Psoas muscle (tissue), 8 donors: ENCODE measurements at places on chromosomes 1 and 21. TPM values are rescaled to one million over a fixed set of nuclear protein-coding genes. Genes with fewer than 3 reads are reported as not detected.
A peak's percentile ranks its signal among the peaks of the same experiment; 100 is the strongest.

GRCh38 chr1:212315184-212315583, 30.0 kb downstream of the PPP2R5A start:
- no peaks in the 10 kb centered on the region for H3K27me3 ChIP-seq
- H3K4me1 ChIP-seq: peaks cover 58% of the 10 kb centered on the region
- no peak overlapping the region for H3K4me3 ChIP-seq
- H3K36me3 ChIP-seq: no peaks in the 10 kb centered on the region

DNA sequence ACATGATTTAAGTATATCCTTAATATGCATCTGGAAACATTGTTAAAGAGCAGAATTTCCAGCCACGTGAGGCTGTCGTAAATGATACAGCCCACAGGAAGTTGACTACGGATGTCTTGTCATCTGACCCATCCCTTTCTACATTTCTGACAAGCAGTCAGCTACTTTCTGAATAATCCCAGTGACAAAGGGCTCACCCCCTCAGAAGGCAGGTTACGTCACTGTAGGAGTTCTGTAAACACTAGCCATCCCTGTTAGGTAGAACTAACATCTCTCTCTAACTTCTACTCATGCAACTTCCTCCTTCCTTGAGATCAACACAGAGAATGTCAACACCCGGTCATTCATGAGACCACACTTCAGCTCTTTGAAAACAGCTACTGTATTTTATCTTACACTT, 259.2 kb downstream of the GREM2 start:
- DNase-seq: no peak
- no peaks in the 10 kb centered on the region for H3K4me1 ChIP-seq
- H3K36me3 ChIP-seq: no peaks in the 10 kb centered on the region
- H3K27me3 ChIP-seq: no peaks in the 10 kb centered on the region

GRCh38 chr1:223479718-223480425, 86.7 kb downstream of the CCDC185 start:
- no peak overlapping the region for H3K4me3 ChIP-seq
- peaks cover 5% of the 10 kb centered on the region for H3K27me3 ChIP-seq
- H3K27ac ChIP-seq: no peak overlapping the region

GRCh38 chr1:179591253-179591591, 410 bp upstream of the TDRD5 start:
- no peak overlapping the region for H3K27ac ChIP-seq
- no peak overlapping the region for H3K4me3 ChIP-seq
- DNase-seq: no peak
- H3K27me3 ChIP-seq: peaks cover 32% of the 10 kb centered on the region

- no peak overlapping the region for H3K27ac ChIP-seq
- H3K4me1 ChIP-seq: peaks cover 3% of the 10 kb centered on the region
- no peak for DNase-seq
- no peak overlapping the region for H3K4me3 ChIP-seq
- no peaks in the 10 kb centered on the region for H3K27me3 ChIP-seq
These were observed 4.7 kb upstream of the F5 start for GRCh38 chr1:169590932-169591331.

DNA sequence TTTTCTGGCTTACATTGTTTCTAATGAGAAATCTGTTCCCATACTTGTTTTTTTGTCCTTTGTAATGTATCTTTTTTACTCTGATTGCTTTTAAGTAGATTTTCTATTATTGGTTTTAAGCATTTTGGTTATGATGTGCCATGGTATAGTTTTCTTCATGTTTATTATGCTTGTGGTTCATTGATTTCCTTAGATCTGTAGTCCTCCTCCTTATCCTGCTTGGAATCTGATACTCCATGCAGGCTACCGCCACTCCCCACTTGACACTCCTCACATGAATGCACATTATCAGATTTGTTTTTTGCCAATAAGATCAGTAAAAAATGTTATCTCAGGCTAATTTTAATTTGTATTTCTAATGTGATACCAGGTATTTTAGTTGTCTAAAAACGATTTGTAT, 20.8 kb downstream of the UROD start:
- DNase-seq: no peak
- H3K27me3 ChIP-seq: no peaks in the 10 kb centered on the region
- no peaks in the 10 kb centered on the region for H3K4me1 ChIP-seq

GRCh38 chr1:18007391-18008041, 100.1 kb upstream of the IGSF21 start:
- no peaks in the 10 kb centered on the region for H3K36me3 ChIP-seq
- no peak overlapping the region for H3K4me3 ChIP-seq
- peak; percentile 71 for DNase-seq
- H3K27me3 ChIP-seq: peaks cover 21% of the 10 kb centered on the region

GRCh38 chr1:216140730-216141524, 282.3 kb downstream of the USH2A start:
- H3K27me3 ChIP-seq: no peaks in the 10 kb centered on the region
- no peak overlapping the region for H3K27ac ChIP-seq
- H3K4me3 ChIP-seq: no peak overlapping the region
- H3K36me3 ChIP-seq: no peaks in the 10 kb centered on the region
- DNase-seq: no peak

DNA sequence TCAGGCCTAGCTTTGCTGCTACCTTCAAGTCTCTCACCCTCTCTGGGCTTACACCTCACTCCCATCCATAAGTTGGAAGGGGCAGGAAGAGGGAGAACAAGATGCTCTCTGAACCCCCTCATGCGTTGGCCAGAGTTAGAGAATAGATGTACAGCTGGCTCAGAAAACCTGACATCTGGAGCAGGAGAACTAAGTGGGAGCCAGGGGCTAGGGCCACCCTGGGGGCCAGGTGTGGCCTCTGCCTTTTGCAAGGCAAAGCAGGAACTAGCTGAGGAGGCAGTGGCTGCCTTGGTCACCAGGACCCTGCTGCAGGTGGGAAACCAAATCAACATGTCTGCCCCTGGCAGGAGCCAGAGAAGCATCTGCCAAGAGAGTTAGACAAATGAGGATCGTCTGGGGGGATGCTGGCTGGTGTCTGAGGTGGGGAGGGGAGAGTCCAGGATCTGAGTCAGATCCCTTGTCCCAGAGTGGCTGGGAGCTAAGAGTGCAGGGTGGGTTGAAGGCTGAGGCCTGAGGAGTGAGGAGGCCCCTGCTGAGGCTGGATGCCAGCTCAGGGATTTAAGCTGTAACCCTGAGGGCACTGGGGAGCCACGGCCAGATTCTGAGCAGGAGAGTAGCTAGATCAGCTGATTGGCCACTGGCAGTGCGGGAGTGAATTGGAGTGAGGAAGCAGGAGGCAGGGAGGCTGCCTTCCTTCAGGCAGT, 115.0 kb downstream of the EPHB2 start:
- H3K4me1 ChIP-seq: no peaks in the 10 kb centered on the region
- H3K36me3 ChIP-seq: no peaks in the 10 kb centered on the region
- H3K4me3 ChIP-seq: no peak overlapping the region
- H3K27me3 ChIP-seq: no peaks in the 10 kb centered on the region
- no peak overlapping the region for H3K27ac ChIP-seq

- no peak overlapping the region for H3K4me3 ChIP-seq
- H3K27me3 ChIP-seq: no peaks in the 10 kb centered on the region
These were observed 70.3 kb upstream of the CAMK1G start for GRCh38 chr1:209513226-209513625.

DNA sequence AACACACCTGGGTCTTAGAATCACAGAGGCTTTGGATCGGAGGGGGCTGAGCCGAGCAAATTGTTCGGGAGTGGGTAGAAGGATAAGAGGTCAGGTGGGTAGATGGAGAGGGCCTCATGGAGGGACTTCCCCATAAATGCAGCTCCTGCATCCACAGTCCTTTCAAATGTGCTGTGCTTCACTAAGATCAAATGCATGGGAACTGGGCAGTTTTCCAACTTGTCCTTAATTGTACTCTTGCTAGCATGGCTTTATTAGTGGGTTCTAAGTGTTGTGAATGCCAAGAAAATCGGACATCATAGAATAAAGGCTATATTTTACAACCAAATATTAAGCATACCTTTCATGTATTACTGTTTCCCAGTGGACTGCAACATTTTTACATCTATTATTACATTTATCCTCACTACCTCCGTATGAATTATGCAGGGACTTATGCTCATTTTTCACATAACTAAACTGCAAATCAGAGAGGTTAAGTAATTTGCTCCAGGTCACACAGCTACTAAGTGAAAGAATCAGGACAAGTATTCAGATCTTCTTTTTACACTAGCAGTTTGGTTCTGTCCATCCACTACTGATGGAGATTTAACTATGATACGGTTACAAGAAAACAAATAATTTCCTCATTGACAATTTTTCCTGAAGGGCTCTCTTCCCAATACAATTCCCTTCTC, 174.5 kb upstream of the RUNX1 start:
- no peaks in the 10 kb centered on the region for H3K36me3 ChIP-seq
- H3K27ac ChIP-seq: peak overlapping the region; percentile 66
- no peak for DNase-seq
- H3K4me3 ChIP-seq: no peak overlapping the region
- peaks cover 53% of the 10 kb centered on the region for H3K4me1 ChIP-seq

DNA sequence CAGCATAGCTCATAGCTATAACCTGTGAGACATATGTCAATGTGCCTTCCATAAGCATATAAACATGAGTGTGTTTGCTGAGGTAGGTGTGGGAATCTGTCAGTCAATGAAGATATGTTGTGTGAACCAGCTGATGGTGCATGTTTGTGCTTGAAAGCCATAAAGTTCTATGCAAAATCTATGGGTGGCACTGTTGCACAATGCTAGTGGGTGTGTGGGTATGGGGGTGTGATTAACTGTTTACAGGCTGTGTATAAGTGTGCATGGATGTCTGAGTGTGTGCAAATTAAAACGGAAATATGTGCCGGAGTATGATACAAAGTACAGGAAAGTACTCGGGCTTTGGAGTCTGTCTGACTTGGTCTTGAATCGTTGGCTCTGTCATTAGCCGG, 1.0 kb upstream of the ATP2B4 start:
- peak overlapping the region; percentile 58 for H3K27ac ChIP-seq
- H3K27me3 ChIP-seq: peaks cover 2% of the 10 kb centered on the region
- H3K4me1 ChIP-seq: peaks cover 22% of the 10 kb centered on the region
- no peaks in the 10 kb centered on the region for H3K36me3 ChIP-seq
- DNase-seq: no peak
- H3K4me3 ChIP-seq: no peak overlapping the region

- H3K36me3 ChIP-seq: no peaks in the 10 kb centered on the region
- H3K27ac ChIP-seq: no peak overlapping the region
- H3K4me3 ChIP-seq: no peak overlapping the region
- H3K27me3 ChIP-seq: no peaks in the 10 kb centered on the region
- DNase-seq: no peak
- no peaks in the 10 kb centered on the region for H3K4me1 ChIP-seq
These were observed 56.5 kb upstream of the PLA2G4A start for GRCh38 chr1:186772228-186772627.

GRCh38 chr1:26529405-26529654, 231 bp upstream of the RPS6KA1 start:
- H3K27ac ChIP-seq: no peak overlapping the region
- no peak for DNase-seq
- H3K4me3 ChIP-seq: peak overlapping the region; percentile 74
- no peaks in the 10 kb centered on the region for H3K4me1 ChIP-seq
- no peaks in the 10 kb centered on the region for H3K36me3 ChIP-seq

GRCh38 chr1:244314921-244315559, 136.7 kb downstream of the ADSS2 start:
- H3K27me3 ChIP-seq: no peaks in the 10 kb centered on the region
- H3K27ac ChIP-seq: no peak overlapping the region
- no peaks in the 10 kb centered on the region for H3K4me1 ChIP-seq
- no peak overlapping the region for H3K4me3 ChIP-seq
- no peaks in the 10 kb centered on the region for H3K36me3 ChIP-seq

DNA sequence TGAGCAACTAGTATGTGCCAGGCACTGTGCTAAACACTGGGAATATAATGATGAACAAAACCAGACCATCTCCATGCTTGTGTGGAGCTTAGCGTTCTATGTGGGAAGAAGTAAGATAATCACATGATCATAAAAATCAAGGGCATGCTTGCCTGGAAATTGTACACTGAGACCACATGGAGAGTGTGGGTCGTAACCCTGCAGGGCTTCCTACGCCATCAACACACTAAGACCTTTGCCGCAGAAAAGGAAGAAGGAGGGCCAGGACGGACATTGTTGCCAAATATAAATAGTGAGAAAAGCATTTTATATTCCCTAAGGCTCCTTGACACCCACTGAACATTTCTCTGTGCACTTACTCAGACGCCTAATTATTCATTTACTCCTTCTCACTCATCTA, 388.1 kb upstream of the VAMP3 start:
- H3K4me1 ChIP-seq: no peaks in the 10 kb centered on the region
- H3K27ac ChIP-seq: no peak overlapping the region
- no peaks in the 10 kb centered on the region for H3K36me3 ChIP-seq
- H3K4me3 ChIP-seq: no peak overlapping the region

- H3K36me3 ChIP-seq: no peaks in the 10 kb centered on the region
- DNase-seq: no peak
- peak overlapping the region; percentile 92 for H3K27ac ChIP-seq
- H3K4me1 ChIP-seq: peaks cover 79% of the 10 kb centered on the region
- H3K27me3 ChIP-seq: no peaks in the 10 kb centered on the region
- no peak overlapping the region for H3K4me3 ChIP-seq
These were observed 71.3 kb upstream of the EDEM3 start for GRCh38 chr1:184826001-184826400.

DNA sequence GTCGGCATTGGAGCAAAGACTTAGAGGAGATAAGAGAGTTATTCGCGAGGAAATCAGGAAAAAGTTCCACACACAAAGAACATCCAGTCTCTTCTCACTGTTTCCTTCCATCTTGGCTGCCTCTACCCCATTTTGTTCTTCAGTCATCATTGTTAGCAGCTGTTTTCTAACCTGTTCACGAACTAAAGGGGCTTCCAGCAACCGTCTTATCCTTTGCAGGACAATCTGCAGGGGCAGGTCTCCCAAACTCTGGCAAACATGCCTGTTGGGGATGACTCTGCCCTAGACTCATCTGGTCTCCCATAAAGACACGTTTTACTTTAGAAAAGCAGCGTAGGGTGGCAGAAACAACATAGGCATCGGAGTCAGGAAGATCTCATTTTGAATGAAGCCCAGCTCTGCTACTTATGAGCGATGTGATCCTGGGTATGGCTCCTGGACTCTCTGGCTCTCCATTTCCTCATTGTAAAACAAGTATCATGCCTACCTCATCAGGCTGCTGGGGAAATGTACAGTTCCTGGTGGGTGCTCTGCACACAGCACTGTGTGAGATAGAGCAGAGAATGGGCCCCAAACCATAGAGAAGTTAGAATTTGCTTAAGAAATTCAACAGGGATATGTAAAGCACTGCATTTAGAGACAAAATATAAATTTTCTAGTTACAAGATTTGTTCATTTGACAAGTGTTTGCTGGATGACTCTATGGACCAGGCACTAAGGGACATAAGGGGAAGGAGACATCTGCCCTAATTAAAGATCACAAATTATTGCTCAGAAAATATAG, 59.7 kb downstream of the MEF2D start:
- no peaks in the 10 kb centered on the region for H3K36me3 ChIP-seq
- no peak for DNase-seq
- peaks cover 3% of the 10 kb centered on the region for H3K4me1 ChIP-seq

Gene LPAR3
- 0.20 TPM for total RNA-seq

Gene C1orf167
- total RNA-seq: 1.8 TPM

Gene DCST1
- total RNA-seq: not detected

Gene SPRR1A
- total RNA-seq: not detected

Gene PIK3CD
- 1.7 TPM for total RNA-seq

Gene TAS1R1
- not detected for total RNA-seq

Gene CHD1L
- total RNA-seq: 18.4 TPM

Gene CR2
- not detected for total RNA-seq
